ENCODE measurements at places on chromosomes 13 and 19. TPM values are rescaled to one million over a fixed set of nuclear protein-coding genes. Genes with fewer than 3 reads are reported as not detected.

The CDX2 gene
- not detected for total RNA-seq

The APOC4 gene
- total RNA-seq: not detected

The ZNF534 gene
- total RNA-seq: 0.04 TPM

The LHB gene
- total RNA-seq: not detected

The URI1 gene
- total RNA-seq: 94.9 TPM

The TLE2 gene
- 3.7 TPM for total RNA-seq

The TTYH1 gene
- not detected for total RNA-seq

The SBK2 gene
- 6.8 TPM for total RNA-seq

DNA sequence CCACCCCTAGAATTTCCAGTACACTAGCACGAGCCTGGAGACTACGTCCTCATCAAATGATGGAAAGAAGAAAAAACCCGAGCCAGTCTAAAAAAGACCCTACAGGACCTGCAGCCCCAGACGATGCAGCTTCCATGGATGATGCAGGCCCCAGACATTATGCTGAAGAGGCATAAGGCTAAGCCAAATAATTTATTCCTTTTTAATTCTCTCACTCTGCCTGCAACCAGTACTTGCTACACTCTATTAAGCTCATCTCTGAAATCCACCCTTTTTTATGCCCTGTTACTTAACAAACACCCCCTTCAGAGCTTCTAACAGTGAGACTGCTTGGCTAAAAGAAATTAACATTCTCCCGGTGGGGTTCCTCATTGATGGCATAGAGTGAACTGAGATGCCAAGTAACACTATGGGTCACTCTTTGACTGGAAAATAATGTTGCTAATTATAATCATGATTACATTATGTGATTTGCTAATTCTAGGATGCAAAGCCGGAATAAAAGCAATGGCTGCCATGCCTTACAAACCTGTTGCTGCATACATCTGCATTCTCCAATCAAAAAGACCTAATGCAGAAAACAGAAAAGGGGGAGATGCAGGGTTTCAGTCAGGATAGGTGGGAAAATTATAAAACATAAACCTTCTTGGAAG lies 1462.4 kb downstream of the UQCRFS1 start:
- no peak for DNase-seq

GRCh38 chr13:59299584-59299983 lies 864.1 kb downstream of the DIAPH3 start:
- no peak for DNase-seq

DNA sequence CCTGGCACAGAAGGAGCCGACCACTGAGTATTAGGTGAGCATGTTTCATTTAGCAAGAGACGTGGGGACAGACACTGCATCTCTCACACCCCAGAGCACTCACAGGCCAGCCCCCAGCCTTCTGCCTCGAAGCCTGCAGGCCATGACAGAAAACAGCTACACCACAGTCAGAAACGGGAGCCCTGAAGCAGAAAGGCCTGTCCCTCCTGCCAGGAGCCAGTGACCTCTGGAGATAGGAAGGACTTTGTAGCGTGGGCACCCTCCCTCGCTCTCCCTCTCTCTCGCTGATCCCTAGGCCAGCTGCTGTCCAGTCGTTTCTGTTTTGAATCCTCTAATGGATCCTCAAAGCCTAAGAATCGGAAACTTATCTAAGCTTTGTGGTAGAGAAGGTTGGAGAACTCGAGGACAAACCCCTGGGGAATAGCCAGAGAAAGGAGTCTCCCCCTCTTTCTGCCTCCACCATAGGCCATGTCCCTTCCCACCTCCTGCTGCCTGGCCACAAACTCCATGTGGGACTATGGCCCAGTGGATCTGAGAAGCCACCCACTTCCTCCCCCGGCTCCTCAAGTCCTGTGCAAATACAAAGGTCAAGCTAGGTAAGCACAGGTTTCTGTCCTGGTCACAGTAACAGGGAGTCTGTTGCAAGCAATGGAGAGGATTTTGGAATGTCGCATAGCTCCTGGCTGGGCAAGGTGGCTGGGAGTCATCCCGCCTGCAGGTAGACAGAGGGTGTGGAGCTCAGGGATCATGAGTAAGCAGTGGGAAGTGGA lies 95.1 kb downstream of the NUFIP1 start:
- no peak for DNase-seq

- DNase-seq: no peak
These were observed 18.8 kb downstream of the CYTH2 start for GRCh38 chr19:48487948-48488347.

DNA sequence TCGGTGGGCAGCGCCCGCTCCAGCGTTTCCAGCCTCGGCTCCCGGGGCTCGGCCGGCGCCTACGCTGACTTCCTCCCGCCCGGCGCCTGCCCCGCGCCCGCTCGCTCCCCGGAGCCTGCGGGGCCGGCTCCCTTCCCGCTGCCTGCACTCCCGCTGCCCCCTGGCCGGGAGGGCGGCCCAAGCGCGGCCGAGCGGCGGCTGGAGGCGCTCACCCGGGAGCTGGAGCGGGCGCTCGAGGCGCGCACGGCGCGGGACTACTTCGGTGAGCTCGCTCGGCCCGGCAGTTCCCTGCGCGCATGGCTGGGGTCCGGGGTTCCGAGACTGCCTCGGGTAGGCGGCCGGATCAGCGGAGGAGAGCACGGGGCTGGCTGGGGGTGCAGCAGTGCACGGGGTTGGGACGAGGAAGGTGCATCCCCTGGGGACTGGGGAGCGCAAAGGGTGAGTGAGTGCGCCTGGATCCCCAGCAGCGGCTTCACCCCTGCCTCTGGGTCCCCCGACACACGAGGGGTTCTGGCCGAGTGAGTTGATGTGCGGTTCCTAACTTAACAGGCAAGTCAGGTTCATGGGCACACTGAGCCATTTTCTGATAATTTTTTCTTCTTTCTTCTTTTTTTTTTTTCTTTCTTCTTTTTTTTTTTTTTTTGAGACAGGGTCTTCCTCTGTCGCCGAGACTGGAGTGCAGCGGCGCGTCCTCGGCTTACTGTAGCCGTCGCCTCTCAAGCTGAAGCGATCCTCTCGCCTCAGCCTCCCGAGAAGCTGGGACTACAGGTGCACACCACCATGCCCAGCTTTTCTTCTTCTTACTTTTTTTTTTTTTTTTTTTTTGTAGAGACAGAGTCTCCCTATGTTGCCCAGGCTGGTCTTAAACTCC lies 1.1 kb downstream of the WTIP start:
- DNase-seq: peak; percentile 50

- DNase-seq: no peak
These were observed 7.1 kb upstream of the KLK5 start for GRCh38 chr19:50959731-50960500.

DNA sequence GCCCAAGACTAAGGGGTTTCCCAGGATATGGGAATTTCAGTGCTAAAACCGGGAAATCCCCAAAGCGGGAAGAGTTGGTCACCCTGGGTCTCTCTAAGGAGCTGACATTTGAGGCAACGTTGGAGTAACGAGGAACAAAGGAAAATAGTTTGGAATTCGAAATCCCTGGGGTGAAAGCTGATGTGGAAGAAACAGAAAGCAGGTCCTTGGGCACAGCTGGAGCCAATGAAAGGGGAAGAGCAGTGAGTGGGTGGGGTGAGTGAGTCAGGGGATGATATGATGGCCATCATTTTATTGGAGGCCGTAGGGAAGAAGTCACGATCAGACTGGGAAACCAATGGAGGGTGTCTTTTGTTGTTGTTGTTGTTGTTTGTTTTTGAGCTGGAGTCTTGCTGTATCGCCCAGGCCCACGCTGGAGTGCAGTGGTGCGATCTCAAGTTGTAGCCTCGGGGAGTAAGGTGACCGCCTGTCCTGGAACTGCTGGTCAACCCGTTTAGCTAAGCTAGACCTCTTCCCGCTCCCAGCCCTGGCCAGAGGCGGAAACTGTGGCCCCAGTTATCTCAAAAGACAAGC lies 3.4 kb upstream of the RFX2 start:
- no peak for DNase-seq

DNA sequence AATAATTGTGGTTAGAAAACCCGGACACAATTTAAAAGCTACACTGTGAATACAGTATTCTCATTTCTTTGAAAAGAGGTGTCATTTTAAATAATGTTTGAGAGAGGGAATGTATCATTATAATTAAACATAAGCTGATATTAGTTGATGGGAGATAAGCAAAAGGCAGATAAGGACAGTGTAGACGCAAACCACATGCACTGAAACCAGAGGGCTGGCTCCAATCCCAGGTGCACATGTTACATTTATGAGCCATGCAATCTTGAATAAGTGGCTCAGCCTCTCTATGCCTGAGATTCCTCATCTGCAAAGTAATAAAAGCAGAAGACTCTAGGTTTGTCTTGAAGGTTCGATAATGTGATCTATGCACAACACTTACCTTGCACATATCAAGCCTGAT lies 238.7 kb downstream of the EFNB2 start:
- DNase-seq: no peak

DNA sequence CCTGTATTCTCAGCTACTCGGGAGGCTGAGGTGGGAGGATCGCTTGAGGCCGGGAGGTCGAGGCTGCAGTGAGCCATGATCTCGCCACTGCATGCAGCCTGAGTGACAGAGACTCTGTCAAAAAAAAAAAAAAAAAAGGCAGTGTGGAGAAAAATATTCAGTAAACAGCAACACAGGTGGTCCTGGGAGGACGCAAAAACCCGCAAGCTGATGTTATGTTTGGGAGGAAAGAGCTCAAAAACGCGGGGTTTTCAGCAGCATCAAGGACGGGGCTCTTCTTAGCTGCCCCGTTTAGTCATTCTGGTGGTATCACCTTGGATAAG lies 599 bp upstream of the ZNF784 start:
- DNase-seq: no peak

- DNase-seq: no peak
These were observed 1193.1 kb upstream of the MIR17HG start for GRCh38 chr13:90154311-90154960.

DNA sequence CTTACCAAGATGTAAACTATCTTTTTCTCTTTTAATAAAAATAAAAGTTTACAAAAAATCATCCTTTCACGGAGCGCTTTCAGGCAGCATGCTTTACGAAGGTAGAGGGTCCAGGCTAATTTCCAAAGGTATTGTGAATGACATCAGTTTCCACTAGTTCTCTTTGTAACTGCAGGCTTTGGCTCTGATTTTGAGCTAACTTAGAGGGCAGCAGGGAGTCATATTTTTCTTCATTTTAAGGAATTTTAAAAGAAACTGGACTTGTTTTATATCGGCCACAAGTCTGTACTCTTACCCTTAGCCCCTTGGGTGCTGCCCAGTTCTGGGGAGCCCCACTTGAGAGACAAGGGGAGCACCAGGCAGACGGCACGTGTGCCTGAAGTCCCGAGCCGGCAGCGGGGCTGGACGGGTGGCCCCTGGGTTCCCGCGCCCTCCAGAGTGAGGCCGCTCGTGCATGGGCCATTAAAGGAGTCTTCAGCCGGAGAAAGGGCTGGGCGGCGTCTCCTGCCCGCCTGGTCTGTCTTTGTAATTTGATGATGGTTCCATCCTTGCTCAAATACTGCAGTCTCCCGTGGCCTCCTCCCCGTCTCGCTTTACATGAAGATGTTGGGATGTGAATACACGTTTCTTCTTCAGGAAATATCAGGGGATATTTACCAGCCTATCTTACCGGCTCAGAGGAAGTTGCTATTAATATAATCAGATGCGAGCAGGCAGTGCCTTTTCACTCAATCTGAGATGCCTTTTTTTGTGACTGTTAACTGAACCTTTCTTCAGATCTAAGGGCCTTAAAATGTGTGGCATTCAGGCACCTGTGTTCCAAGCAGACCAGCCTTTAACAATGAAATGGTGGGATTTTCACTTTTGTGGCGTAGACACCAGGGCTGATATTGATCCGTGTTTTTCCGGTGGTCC lies 67.4 kb downstream of the GGACT start:
- no peak for DNase-seq

- peak; percentile 39 for DNase-seq
These were observed 1.1 kb downstream of the FOXO1 start for GRCh38 chr13:40665126-40666044.

DNA sequence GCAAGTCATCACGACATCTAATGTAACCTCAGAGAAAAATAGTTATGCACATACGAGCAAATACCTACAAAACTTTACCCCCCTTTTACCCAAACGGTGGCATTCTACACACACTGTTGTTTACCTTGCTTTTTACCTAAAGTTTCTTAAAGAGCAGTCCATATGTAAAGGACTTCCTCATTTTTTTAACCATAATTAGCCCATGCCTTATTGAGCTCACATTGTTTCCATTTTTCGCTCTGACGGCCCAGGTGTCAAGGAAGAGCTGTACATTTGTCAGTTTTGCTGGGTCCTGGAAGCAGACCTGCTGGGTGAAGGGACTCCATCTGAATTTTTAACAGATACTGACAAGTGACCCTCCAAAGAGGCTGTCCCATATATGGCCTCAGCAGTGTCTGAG lies 89.4 kb downstream of the STK24 start:
- DNase-seq: no peak

DNA sequence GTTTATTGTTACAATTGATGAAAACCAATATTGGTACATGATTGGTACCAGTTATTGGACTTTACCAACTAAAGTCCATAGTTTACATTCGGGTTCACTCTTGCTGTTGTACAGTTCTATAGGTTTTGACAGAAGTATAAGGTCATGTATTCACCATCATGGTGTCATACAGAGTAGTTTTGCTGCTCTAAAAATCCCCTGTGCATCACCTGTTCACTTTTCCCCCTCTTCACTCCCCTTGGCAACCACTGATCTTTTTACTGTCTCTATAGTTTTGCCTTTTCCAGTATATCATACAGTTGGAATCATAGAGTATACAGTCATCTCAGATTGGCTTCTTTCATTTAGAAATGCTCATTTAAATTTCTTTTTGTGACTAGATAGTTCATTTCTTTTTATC lies 51.2 kb upstream of the MED4 start:
- no peak for DNase-seq

DNA sequence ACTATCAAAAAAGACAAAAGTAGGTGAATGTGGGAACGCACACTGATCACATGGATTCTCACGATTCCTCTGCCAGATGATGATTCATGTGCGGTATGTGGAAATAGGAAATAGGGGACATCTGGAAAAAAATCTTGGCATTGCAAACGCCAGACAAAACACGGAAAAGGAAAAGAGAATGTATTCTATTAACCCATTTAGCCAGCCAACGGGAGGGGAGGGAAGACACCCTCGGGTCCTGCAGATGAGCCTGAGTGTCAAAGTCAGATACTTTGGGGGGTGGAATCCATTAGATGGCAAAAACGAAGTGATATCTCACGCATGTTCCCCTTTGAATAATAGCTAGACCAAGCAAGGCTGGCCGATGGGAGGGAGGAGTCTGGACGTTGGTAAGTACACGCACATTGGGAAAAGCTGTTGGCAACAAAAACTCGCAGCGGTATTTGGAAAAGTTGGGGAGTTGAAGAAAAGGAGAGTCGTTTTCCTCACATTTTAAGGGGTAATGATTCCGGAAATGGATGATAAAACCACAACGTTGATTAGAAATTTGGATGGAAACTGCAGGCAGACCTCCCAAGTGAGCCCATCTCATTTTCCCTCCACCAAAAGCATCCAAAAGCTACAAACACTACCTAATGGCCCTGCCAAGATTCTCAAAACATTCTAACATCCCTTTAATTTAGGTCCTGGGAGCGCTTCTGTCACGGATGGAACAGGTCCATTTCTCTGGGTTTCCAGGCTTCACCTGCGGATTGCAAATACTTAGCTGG lies 73.6 kb downstream of the COL4A1 start:
- DNase-seq: no peak

GRCh38 chr19:13839130-13839937 lies 37.6 kb upstream of the NANOS3 start:
- DNase-seq: peak; percentile 80

GRCh38 chr19:33811736-33812387 lies 15.2 kb downstream of the KCTD15 start:
- no peak for DNase-seq

All from SJCRH30 (cell line).